ENCODE measurements at places on chromosomes 3 and 15.

- DNase-seq = peak; percentile 14
These were observed 111.1 kb upstream of the FOXB1 start for GRCh38 chr15:59892985-59893384.

GRCh38 chr3:156135921-156136638 lies 15.7 kb downstream of the KCNAB1 start:
- no peak for DNase-seq

GRCh38 chr3:143910756-143911155 lies 60.9 kb upstream of the DIPK2A start:
- no peak for DNase-seq

DNA sequence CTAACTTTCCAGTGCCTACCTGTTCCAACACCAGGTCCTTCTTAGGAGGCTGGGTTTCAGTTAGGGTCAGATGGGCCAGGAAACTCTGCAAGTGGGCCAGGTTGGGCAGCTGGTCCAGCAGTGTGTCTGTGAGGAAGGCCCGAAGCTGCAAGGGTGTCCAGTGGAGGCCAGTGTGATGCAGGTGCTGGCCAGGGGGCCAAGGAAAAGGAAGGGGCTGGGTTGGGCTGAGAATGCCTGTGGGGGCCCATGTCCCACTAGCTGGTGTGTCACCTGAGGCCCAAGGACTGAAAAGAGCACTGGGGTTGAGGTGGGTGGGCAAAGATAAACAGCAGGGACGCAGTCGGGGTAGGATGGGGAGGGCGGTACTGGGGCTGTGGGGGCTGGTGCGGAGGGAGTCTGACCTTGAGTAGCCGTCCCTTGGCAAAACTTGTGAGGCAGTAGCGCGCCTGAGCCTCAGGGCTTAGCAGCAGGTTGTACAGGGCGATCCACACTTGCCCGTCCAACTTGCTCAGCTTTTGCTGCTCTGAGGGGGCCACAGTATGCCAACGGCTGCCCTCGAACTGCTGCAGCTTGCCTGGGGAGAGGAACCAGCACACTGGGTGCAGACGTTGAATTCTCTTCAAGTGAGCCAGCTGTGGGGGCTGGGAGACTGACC lies 1.5 kb upstream of the RASSF1 start:
- DNase-seq = no peak

GRCh38 chr15:69189157-69189556 lies 28.7 kb downstream of the GLCE start:
- no peak for DNase-seq

DNA sequence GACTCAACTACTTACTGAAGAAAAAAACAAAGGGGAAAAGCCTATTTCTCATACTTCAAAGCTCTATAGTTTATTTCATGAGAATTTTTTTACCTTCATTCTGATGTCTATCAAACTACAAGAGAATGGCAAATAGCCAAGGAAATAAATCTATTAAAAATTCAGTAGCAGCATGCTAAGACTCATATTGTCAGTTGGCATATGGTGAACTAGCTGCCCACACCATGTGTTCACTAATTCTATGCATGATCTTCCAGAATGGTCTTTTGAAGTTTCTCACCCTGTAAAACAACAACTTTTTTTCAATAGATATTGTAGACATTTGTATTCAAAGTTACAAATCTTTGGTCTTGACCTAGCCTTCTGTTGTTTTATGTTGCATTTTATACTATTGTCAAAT lies 386.2 kb downstream of the RSL24D1 start:
- no peak for DNase-seq

GRCh38 chr3:172913911-172914655 lies 163.6 kb downstream of the ECT2 start:
- no peak for DNase-seq

DNA sequence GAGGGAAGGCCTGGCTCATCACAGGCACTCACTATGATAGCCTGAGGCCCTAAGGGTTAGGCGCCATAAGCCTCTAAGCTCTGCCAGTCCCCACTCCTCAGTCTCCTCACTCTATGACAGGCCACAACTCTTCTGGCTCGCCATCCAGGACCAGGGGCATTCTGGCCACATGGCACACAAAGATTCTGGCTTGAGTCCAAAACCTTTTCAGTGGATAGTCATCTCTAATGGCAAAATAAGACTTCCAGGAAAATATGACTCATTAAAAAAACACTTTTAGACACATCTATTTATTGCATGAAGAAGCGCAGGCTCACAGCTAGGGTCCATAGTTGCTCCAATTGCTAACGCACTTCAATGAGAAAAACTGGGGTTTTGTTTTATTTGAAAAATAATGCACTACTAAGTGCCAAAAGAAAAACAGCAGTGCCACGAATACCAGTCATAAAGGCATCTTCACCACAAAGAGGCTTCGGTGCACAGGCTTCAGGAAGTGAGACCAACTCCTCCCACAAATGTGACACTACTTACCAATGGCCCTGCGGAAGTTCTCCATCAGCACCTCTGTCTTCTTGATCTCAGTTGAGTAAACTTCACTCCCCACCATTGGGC lies 11.1 kb downstream of the RUVBL1 start:
- peak; percentile 80 for DNase-seq

DNA sequence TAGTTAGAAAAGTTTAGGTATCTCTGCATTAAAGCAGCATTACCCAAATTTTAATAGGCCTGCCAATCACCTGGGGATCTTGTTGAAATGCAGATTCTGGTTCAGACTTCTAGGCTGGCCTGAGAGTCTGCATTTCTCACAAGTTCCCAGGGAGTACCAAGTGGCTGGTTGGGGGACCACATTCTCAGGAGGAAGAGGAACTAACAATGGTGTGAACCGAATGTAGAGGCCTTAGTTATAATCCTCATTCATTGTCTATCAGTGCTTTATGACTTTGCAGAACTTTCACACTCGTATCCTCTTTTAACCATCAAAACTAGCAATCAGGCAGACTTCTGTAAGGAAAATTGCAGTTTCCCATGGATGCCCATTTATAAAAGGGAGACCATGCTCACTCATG lies 38.2 kb upstream of the UBE2E1 start:
- DNase-seq = no peak

DNA sequence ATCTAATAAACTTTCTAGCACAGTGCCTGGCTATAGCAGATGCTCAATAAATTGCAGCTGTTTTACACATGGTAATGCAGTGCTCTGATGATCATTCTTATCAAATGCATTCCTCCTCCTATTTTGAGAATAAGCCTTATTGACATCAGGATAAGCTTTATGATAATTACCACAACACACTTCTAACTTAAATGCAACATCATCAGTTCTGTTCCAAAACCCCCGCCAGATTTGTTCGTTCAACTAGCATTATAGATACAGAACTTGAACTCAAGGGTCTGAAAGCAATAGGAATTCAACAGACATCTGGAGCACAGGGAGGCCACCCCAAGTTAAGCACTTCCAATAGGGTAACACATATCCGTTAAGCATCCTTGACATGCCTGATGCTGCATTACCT lies 684.4 kb upstream of the LMCD1 start:
- no peak for DNase-seq

GRCh38 chr3:168002786-168003368 lies 92.8 kb downstream of the GOLIM4 start:
- peak; percentile 11 for DNase-seq

DNA sequence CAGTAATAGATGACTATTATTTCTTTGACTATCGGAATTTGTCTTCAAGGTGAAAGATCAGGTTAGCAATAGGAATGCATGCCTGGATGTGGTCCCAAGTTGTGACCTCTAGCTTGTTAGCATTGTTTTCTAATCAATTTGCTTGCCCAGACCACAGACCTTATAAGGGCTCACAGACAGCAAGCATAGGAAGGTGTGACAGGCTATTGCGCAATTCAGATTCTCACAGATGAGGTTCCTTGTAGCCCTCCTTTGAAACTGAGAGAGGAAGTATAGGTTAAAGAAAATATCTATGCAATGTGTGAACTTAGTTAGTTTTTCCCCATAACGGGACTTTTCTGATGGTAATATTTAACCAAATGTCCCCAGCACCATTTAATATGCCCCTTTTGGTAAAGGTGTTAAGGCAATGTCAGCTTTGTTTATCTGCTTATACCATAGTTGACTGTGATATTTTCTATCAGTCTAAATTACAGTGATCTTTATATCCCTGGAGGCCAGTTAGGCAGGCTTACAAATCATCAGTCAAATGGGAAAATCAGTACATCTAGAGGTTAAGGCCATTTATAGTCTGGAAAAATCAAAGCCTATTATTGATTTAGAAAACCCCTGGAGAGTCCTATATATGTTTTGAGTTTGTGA lies 168.1 kb upstream of the MBNL1 start:
- DNase-seq = no peak

DNA sequence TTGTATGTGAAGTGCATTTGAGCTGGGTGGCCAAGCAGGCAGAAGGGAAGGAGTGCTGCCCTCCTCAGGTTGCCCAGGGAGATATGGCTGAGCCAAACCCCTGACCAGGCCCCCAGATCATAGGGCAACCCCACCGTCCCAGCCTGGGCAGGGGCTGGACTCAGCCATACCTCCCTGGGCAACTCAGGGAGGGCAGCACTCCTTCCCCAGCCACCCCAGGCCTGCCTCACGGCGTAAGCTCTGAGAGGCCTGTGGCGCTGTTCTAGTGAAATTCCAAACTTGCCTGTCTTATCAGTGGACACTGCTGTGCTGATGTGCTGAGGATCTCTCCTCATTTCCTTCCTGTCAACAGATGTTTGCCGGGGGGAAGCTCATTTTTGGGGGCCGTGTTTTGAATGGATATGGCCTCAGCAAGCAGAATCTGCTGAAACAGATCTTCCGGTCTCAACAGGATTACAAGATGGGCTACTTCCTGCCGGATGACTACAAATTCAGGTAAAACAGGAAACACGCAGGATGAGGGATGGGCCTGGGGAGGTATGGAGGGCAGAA lies 57.6 kb upstream of the FGD5 start:
- DNase-seq = no peak

DNA sequence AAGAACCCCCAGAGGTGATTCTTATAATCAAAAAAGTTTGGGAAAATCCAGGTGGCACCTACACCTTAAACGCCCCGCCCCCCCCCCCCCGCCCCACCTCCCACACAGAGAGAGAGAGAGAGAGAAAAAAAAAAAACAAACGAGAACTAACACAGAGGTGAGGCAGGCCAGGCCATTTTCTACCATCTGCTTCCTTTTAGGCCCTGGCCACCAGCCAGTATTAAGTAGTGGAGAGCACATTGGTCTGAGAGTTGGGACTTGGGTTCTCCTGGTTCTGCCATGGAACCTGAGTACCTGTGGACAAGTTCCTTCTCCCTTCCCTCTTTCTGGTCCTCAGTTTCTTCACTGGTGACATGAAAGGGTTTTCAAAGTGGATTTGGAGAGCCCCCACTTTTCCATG lies 60.6 kb downstream of the SLC6A11 start:
- no peak for DNase-seq

GRCh38 chr3:37935756-37936666 lies 54.6 kb upstream of the VILL start:
- peak; percentile 97 for DNase-seq

- DNase-seq = no peak
These were observed 838.5 kb downstream of the DIPK2A start for GRCh38 chr3:144810160-144810559.

DNA sequence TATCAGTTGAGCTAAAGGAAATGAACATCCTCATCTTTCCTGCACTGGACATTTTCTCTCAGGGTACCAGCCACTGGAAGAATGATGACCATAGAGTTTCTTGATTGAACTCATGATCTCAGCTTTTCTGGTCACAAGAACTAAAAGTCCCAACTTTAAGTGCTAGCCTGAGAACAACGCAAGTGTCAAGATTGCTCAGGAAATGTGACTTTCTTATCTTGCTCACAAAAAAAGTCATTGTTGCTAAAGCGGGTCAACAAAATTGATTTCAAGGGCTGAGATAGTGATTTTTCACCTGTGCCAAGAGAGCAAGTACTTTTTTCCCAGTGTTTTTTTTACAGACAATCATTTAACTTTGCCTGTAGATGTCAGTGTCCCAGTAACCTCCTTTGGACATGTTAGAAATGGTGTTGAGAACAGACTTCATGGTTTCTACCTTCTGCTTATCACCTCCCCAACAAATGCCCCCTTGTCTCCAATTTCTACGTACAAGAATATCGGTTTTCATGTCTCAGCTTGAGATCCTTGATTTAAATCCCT lies 125.9 kb downstream of the SEMA6D start:
- no peak for DNase-seq

DNA sequence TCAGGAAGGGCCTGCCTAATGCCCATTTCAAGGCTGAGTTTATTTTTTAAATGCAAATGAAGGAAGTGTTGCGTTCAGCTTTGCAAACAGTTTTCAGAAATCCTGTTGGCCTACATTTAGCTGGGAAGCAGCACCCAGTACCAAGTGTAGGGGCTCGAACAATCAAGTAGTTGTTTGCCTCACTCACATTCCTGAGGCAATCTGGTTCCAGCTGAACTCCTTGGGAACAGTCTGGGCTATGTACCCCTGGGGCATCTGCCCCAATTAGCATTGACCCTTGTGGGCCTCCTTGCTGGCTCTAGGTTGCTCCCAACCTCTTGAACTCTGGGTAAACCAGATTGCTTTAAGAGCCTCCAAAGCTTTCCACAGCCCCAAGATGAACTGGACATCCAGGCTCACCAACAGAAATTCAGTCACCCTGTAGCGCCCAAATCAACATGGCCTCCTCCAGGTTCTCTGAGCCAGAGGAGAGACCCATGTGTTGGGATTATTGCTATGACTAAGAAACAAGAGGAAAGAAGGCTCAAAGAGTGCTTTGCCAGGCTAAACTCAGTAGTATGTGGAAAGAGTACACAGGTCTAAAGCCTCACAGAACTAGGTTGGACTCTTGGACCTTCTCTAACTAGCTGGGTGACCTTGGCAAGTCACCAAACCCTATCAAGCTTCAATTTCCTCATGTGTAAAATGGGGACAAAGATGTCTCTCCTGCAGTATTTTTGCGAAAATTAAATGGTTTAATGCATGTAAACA lies 532.7 kb downstream of the SOX2 start:
- DNase-seq = no peak

DNA sequence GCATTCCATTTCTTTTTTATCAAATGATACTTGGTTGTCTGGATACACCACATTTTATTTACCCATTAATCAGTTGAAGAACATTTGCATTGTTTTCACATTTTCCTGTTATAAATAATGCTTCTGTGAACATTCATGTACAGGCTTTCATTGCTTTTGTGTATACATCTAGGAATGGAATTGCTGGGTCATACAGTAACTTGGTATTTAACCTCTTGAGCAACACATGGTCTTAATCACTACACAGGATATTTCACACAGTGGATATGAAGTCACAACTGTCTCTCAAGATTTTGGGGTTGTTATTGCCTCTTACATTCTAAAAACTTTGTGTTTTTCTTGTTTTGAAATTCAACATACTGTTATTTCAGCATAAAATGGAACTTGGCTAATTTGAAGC lies 48.2 kb downstream of the C3orf85 start:
- DNase-seq = peak; percentile 7

- DNase-seq = no peak
These were observed 47.9 kb upstream of the LCTL start for GRCh38 chr15:66613743-66614142.

- no peak for DNase-seq
These were observed 39.5 kb downstream of the ZBTB11 start for GRCh38 chr3:101637451-101637850.

GRCh38 chr15:69700380-69700779 lies 247.8 kb downstream of the RPLP1 start:
- no peak for DNase-seq

- no peak for DNase-seq
These were observed 33.0 kb downstream of the CCDC12 start for GRCh38 chr3:46943237-46944187.

Data from fibroblast of upper back skin (primary cell).